ENCODE measurements at places on chromosomes 5 and 9.

DNA sequence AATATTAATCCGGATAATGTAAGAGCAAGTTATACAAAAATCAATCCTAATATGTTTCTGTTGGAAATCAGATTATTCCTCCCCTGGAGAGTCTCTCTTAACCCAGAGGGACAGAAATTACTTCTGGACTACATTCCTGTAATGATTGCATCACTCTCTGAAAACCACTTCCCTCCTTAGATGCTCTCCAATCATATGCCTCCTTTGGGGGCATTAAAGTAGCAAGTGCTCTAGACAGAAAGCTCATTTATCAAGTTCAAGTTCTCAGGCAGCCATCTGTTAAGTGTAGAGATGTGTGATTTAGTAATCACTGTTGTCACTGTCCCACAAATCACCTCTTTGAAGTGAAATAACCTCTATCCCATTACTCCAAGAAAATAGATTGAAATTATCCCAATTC is 247.1 kb downstream of the SLCO4C1 start:
- DNase-seq = no peak

DNA sequence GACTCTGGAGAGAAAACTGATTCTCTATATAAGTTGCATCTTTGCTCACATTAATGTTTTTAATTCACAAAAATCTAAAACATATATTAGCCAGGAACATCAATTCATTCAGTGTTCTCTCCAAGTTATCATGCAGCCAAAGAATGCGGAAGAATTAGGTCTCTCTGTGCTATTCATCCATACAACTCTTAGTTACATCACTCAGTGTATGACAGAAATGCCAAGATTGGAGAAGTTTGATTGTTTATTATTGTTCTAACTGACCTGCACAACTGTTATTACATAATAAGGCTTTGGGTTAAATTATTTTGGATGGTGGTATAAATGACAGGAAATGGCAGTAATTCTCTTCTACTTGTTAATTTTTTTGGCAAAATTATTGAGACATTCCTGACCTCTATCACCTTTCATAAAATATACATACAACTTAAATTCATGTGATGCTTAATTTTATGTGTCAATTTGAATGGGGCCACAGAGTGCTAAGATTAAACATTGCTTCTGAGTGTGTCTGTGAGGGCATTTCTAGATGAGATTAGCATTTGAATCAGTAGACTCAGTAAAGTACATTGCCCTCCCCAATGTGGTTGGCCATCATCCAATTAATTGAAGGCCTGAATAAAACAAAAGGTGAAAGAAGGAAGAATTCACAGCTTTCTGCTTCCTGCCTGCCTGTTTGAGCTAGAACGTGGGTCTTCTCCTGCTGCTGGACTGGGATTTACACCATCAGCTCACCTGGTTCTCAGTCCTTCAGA is 70.2 kb downstream of the NR2F1-AS1 start:
- DNase-seq = no peak

- no peak for DNase-seq
Measured at GRCh38 chr5:143758750-143759149, 53.2 kb upstream of the HMHB1 start.

GRCh38 chr5:20555034-20555433 is 567.0 kb upstream of the CDH18 start:
- DNase-seq = no peak

GRCh38 chr9:110141227-110141793 is 66.6 kb downstream of the C9orf152 start:
- DNase-seq = no peak

- no peak for DNase-seq
Measured at GRCh38 chr9:94654165-94654894, 15.0 kb upstream of the FBP1 start.

All from activated CD8-positive, alpha-beta memory T cell treated with anti-CD3 and anti-CD28 coated beads, Interleukin-2, amount 50 U/mL, for 48 hours (primary cell).